Central memory CD8-positive, alpha-beta T cell (primary cell): ENCODE measurements at places on chromosomes 11 and 22.
A peak's percentile ranks its signal among the peaks of the same experiment; 100 is the strongest.

DNA sequence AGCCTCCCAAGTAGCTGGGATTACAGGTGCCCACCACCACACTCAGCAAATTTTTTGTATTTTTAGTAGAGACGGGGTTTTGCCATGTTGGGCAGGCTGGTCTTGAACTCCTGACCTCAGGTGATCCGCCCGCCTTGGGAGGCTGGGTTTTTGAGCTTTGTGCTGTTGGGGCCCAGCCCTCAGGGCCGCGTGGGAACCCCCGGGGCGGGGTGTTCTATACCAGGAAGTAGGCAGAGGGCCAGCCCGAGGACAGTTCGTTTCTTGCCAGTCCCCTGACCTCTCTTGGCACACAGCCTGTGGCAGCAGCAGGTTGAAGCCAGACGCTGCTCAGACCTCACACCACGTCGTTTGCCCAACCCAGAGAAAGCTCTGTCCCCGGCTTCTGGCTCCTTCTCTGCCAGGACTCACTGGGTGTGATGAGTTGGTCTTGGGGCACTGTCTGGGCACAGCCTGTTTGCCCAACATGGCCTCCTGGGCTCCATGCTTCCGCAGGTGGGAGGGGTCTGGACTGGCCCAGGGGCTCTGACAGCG, 24.9 kb upstream of the CHKA start:
- DNase-seq = no peak

GRCh38 chr11:393219-394033, 583 bp upstream of the PKP3 start:
- no peak for DNase-seq

- DNase-seq = no peak
Measured at GRCh38 chr22:44331881-44332714, 19.3 kb upstream of the SHISAL1 start.

GRCh38 chr11:19460718-19461405, 220.1 kb upstream of the E2F8 start:
- DNase-seq = no peak

DNA sequence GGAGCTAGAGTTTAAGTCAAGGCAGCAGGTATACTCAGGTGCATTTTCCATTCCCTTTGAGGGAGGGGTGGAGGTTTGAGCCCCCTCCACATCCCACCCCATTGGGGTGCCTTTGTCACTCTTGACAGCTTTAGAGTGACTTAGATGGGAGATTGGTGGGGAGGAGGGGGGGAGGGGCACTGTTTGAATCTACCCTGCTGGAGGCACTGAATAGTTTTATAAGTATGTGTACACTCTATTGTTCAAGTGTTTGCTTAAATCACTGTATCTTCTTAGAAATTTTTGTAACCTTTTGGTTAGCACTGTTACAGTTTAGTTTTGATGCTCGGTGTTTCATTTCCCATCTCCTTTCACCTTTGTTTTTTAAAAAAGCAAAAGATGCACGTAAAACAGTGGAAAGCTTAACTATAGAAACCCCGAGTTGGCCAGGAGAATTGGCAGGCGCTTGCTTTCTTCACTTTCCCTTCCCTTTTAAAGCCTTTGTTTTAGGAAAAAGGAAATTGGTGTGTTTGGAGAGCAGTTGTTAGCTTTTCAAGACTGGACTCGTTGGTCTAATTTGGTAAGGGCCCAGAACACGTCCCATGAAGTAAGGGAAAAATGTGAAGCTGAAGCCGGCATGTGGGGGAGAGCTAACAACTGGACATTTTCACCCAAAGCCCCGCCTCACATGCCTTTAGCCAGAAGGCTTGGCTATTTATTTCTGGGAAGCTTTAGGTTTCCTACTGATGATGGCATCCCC, 42.8 kb downstream of the TNRC6B start:
- no peak for DNase-seq

- no peak for DNase-seq
Measured at GRCh38 chr11:14622223-14622954, 21.2 kb upstream of the PDE3B start.

GRCh38 chr11:65059959-65060824, 1.8 kb upstream of the NAALADL1 start:
- no peak for DNase-seq

- peak; percentile 44 for DNase-seq
Measured at GRCh38 chr11:119056421-119056999, 495 bp downstream of the HYOU1 start.

- no peak for DNase-seq
Measured at GRCh38 chr11:35308157-35308556, 111.2 kb downstream of the SLC1A2 start.

DNA sequence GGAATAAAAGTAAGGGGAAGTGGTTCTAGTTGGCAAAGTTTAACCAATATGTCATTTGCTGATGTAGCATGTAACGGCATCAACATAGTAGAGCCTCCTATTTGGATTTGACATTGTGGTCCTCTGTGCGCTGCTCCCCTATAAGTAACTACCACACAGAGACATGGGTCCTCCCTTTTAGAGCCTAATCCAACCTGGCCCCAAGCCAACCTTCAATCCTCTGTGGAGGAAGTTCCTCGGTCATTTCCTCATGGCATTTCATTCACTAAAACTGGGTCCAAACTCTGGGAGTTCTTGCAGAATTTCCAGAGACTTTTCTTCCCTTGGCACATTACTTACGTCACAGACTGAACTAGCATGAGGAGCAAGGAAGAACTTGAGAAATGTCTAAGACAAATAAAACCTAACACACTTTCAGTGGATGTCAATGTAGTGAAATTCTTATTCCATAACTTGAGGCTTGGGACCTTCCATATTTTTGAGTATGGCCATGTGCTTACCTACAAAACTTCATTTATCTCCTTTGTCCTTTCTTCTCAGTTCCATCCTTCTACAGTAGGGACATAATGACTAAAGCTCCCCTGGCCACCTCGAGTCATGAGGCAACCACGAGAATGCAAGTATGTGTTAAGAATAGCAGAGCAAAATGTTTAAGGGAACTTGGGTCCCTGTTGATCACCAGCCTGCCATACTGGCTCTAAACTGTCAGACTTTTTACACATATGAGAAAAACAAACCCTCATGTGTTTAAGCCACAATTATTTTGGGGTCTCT, 34.7 kb downstream of the MMP20 start:
- DNase-seq = no peak
